ENCODE measurements at places on chromosomes 3 and 15. TPM values are rescaled to one million over a fixed set of nuclear protein-coding genes. Genes with fewer than 3 reads are reported as not detected.

The LRTM1 gene
- not detected for total RNA-seq

The GUCA1C gene
- total RNA-seq, result not detected

The UROC1 gene
- not detected for total RNA-seq

The PLA2G4D gene
- total RNA-seq, result 0.34 TPM

The SETD2 gene
- total RNA-seq, result 33.0 TPM

DNA sequence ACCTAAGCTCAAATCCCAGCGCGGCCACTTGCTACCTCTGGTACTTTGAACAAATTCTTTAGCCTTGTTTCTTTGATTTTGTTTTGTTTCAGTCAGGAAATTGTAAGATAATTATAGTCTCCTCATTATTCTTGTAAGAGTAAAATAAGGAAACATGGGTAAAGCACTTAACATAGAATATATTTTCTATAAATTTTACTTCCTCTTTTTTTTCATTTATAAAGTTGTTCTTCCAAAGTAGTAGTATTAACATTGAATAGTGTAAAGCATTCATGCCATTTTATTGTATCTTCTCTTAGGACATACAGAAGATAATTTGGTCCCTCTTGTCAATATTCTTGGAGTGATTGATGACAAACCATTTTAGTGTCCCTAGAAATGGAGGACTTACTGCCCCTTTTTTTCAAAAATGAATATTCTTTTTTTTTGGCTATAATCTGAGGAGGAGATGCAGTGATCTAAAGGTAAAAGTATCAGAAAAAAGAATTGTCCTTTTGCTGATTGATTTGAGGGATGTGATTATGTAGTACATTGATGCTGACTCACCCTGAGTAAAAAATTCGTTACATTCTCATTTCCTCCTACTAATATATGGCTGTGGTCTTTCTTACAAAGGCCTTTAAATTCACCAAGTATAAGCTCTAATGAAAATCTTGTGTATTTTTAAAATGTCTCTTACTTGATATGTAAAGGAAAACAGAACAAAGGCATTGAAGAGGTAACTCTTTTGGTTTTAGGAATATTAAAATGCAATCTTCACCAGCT, 51.0 kb downstream of the ALCAM start:
- no peak for DNase-seq

DNA sequence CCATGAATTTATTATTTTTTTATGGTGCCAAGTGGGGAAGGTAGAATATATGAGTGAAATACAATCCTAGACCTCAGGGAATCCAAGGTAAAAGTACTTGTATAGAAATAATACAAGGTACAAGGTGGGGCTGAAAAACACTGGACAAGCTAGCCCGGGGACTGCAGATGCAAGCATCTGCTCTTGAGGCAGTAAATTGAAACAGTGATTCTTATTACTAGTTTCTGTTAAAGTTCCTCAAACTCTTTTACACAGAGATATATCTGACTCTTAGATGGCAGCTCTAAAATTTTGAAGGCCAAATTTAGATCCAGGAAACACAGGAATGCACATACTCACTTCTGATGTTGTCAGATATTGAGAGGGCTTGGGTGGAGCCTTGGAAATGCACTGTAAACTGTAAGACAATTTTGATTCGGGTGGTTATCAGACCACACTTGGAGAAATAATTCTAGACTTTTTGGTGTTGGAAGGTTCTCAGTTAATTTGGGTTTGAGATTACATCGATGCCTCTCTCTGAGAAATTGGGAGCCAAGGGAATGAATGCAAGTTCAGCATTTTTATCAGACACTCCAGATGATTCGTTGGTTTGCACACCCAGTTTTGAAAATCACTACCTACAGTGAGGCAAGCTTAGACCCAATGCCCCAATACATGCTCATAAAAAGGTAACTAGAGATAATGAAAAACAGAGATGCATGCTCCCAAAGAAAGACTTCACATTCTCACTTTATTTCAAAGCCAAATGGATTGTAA, 7.3 kb downstream of the TP63 start:
- no peak for DNase-seq

- DNase-seq, result no peak
These were observed 734.2 kb downstream of the AGBL1 start for GRCh38 chr15:86813892-86814291.

DNA sequence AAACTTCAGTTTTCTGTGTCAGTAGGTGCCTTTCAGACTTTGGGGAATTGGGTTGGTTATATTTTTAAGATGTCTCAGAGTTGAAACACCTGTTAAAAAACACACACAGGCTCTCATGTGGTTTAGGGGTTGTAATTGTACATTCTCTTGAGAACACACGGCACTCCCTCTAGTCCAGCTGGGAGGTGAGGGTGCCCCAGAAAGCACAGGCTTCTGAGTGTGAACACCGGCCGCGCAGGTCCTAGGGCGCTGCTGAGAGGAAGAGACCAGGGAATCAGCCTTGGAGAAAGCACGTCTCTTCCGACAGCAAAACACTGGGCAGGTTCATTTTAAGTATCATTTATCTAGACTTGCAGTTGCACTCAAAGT, 68.0 kb upstream of the RPL35A start:
- DNase-seq, result no peak

DNA sequence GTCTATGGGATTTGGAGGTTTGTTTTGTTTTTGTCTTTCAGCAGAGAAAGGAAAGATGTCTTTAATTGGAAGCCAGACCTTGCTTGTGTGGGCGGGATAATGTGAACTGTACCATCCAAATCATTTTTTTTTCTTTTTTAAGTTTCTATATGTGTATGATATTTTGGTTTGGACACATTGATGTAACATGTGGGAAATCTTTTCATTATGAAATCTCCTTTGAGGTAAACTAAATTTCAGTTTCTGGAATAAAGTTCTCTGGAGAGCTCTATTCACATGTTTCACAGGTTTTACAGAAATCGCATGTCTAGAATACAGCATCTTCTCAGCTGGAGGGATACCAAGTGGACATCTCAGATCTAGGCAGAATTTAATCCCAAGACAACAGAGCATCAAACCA, 451.5 kb upstream of the MDFIC2 start:
- no peak for DNase-seq

DNA sequence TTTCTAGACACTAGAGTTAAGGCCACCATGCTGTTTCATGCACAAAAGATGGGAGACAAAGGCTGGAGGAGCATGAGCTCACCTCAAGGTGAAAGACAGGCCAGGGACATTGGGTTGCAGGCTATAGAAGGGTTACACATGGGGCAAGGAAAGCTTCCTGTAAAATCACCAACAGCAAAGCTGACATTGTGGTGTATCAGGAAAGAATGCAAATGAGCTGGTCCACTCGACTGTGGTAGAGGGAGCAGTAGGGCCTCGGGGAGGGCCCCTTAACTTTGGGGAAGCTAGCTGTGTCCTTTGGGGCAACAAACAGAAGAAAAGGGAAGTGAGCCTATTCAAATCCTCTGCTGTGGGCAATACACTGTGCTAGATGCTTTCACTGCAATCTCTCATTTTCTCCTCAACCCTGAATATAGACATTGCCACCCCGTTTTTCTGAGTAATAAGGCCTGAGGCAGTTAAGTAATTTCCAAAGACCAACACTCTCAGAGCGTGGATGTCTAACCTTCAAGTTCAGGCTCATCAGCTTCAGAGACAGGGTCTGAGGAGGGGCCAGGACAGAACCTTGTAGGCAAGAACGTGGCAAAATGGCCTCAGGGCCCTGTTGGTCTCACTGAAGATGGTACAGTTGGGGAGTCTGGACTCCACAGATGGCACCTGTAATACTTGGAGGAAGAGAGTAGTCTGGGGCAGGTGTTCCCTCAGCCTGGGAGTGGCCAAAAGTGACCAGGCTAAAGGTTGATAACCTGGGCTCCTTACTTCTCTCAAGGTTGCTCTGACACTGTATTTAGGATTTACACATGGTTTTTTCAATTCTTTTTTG, 24.1 kb downstream of the CX3CR1 start:
- no peak for DNase-seq

DNA sequence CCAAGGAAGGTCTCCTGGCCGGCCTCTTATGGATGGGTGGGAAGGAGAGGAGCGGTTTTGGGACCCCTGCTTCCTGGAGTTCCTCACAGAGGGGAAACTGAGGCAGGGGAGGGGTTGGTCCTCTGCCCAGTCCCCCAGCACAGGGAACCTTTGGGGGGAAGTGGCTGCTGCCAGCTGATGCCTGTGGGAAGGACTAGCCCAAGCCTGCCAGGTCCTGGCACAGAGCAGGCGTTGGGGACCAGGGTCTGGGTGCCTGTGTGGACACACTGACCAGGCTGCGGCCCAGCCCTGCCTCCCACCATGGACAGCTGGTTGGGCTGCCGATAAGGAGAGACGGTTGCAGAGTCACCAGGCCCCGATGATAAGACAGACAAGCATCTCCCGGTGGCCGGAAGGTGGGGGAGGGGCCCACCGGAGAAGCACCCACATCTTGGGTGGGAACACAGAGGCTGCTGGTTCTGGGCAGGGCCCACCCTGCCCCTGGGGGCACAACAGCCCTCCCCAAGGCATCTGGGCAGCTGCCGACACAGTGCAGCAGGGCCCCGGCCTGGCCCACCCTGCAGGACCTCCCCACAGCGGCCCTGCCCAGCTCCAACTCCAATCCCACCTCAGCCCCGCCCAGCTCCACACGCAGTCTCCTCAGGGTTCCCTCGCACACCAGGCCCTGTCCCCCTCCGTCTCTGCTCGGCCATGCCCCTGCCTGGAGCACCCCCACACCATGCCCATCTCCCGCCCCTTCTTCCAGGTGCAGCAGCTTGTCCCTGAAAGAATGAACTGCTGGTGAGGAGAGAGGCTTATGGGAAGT, 50.7 kb downstream of the DNAJB8 start:
- no peak for DNase-seq

DNA sequence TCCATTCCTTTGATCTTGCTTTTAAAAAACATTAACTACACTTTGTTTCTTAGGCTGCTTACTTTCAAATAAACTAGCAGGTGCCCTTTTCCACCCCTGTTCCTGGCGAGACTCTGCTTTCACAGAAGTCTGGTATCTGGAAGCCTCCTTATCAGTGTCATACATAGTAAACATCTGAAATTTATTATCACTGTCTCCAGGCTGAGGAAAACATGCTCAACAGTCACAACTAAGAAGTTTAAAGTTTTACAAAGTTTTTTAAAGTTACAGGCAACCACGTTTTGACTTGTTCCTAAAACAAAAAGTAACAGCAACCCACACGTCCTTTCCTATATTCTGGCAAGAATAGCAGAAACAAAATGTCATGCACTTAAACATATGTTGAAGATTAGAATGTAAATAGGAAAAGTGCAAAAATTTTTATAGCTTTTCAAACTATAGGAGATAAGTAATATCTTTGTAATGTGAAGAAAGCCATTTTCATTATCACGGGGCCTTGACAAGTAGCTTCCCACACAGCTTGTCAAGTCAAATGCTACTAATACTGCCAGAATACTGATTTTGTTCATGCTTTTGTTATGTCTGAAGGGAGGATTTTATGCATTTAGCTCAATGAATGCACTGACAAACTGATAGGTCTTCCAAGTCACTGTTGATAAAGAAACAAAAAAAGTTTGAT, 275.2 kb upstream of the KCNMB2 start:
- DNase-seq, result no peak

GRCh38 chr15:75059607-75060006, 36.2 kb downstream of the PPCDC start:
- DNase-seq, result no peak

DNA sequence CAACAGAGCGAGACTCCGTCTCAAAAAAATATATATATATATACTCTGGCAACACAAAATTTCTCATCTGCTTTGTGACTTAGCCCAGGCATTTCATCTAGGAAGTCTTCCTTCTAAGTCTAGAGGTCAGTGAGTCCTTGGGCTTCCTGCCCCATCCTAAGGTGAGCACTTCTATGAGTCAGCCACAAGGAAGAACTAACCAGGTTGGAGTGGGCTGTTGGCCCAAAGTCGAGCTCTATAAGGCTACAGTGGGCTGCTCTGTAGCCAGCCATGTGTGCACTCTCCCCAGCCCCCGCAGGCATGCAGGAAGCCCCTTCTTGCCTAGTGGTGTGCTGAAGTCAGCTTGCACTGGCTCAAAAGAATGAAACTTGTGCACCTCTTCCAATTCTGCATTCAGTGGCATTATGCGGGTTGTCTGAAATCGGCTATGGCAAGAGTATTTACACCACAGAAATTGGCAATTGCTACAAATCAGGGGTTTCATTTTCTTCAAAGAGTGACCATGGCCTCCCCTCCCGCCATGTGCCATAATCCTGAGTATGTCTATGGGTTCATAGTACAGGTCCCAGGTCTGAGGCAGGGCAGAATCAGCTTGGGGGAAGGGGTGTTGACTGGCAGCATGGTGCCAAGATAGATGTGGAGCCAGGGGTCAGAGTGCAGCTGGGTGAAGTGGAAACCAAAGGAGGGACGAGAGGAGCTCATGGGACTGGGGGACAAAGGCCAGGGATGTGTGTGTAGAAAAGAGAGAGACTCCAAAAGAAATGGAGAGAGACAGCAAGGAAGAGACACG, 22.0 kb upstream of the LOXL1 start:
- DNase-seq, result no peak

DNA sequence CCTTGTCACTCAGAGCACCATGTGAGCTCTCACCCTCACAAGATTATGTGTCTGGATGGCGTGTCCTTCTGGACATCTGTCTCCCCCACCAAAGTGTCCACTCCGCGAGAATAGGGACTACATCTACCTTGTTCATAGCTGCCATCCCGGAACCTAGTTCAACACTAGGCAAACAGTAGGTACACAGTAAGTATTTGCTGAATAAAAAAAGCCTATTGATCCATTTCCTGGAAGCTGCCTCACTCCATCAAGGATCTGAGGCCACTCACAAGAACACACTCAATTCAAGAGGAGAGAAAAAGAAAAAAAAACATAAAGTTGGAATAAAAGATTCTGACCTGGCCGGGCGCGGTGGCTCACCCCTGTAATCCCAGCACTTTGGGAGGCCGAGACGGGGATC, 11.2 kb upstream of the ALAS1 start:
- no peak for DNase-seq

DNA sequence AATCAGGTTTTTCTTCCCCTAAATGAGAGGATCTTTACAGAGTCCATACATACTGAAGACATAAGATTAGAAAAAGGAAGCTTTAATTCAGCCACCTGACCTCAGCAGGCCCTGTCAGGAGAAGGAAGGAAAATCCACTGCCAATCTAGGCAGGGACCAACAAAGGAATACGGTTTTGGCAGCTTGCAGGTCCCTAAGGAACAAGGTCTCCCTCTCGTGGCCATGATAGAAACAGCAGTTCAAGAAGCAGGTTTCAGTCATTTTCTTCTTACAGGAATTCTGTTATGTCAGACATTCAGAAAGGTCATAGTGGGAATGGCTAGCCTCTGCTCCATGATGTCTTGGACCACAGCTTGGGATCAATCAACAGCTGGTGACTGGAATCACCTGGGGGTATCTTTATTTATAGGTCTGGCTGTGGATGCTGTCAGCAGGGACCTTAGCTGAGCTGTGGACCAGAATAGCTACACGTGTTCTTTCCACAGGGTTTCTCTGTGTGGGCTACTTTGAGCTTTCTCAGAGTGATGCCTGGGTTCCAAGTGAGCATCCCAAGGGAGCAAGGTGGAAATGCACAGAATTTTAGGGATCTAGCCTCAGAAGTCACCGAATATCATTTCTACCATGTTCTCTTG, 9.4 kb upstream of the CMSS1 start:
- DNase-seq, result peak; percentile 68

All from HCT116 (cell line).